ENCODE measurements at places on chromosomes 13 and 19. TPM values are rescaled to one million over a fixed set of nuclear protein-coding genes. Genes with fewer than 3 reads are reported as not detected.

Gene ATP4A
- not detected for total RNA-seq

Gene LIPE
- total RNA-seq = 1.5 TPM

Gene TYROBP
- total RNA-seq = not detected

Gene NRTN
- total RNA-seq = not detected

Gene METTL21C
- total RNA-seq = not detected

Gene ZNF221
- 6.3 TPM for total RNA-seq

Gene CDX2
- not detected for total RNA-seq

Gene APC2
- total RNA-seq = 0.08 TPM

Gene ZNF254
- total RNA-seq = 11.7 TPM

Gene LGI4
- total RNA-seq = 0.15 TPM

Gene KMT2B
- 3.3 TPM for total RNA-seq

Gene CEACAM19
- total RNA-seq = 3.2 TPM

Gene CDC42EP5
- 41.0 TPM for total RNA-seq

Gene KLK3
- not detected for total RNA-seq

Gene ARID3A
- 15.2 TPM for total RNA-seq

Gene TRIP10
- 40.7 TPM for total RNA-seq

Gene TPGS1
- total RNA-seq = 23.9 TPM

Gene ANGPTL8
- total RNA-seq = not detected

Gene PALM3
- total RNA-seq = 0.30 TPM

Gene ZNF610
- 4.6 TPM for total RNA-seq

Gene SH2D3A
- total RNA-seq = not detected

Gene NCAN
- not detected for total RNA-seq

Gene ELSPBP1
- total RNA-seq = not detected

Gene TLE6
- total RNA-seq = 0.12 TPM

Gene FGF21
- total RNA-seq = not detected

Gene NR2F6
- total RNA-seq = 17.8 TPM

Gene IFNL1
- not detected for total RNA-seq

Data from smooth muscle cell of the coronary artery (primary cell).